ENCODE measurements at places on chromosomes 6 and 20.

- DNase-seq, result no peak
Measured at GRCh38 chr20:36808317-36809257, 35.0 kb upstream of the DSN1 start.

DNA sequence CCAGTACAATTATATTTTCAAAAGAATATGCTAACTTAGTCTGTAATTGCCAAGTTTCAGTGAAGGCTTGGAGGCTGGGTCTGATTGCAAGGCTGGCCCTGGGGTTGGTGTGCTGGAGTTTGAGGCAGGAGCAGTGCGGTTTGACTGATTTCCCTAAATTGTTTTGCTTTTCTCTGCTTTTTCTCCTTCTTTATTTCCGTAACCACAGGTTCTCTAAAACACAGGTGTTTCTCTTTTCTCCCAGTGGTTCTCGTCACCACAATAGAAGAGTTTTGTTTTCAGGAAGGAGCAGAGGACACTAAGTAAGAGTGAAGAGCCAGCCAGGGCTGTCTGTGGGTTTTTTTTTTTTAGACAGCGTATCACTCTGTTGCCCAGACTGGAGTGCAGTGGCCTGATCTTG lies 8.2 kb upstream of the SNX9 start:
- DNase-seq, result no peak

DNA sequence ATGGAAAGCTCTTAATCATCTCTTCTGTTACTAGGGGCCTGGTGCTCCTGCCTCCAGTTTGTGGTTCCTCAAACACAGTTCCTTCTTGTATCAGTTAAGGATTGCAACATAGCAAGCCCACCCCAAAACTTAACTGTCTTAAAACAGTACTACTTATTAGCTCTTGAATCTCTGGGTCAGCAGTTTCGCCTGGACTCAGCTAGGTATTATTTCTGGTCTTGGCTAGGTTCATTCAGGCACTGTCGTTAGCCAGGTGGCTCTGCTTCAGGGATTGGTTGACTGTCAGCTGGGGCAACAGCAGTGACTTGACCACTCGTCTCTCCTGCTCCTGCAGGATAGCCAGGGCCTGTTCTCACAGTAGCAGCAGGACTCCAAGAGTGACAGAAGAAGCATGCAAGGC lies 30.0 kb upstream of the RALY start:
- DNase-seq, result no peak

GRCh38 chr20:40173872-40174271 lies 515.2 kb downstream of the MAFB start:
- no peak for DNase-seq

DNA sequence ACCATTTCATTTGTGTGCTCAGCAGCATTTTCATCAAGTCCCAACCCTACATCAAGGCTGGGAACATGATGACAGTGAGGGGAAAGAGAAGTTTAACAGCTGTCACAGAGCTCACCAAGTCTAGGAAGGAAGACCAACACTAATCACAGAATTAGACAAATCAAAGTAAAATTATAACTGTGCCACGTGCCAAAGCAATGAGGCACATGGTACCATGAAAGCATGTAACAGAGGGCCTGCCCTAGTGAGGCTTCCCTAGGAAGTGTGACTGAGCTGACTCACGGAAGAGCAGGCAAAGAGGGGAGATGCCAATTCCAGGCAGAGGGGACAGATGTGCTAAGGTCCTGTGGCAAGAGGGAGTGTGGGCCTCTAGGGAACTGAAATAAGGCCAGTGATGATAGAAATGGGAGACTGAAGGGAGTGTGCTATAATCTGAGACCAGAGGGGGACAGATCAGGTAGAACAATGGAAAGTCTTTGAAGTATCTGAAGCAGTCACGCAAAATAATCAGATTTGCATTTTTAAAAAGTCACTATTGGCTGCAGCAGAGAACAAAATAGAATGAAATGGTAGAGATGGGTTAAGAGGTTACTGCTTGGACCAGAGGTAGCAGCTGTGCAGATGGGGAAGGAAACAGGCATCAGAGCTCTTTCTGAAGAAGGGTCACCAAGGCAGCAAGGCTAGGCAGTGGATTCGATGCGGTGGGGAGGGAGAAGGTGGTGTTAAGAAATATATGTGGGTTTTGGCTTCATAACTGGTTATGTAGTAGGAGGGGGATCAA lies 86.8 kb downstream of the GPR6 start:
- no peak for DNase-seq

- DNase-seq, result peak; percentile 18
Measured at GRCh38 chr20:38692436-38693411, 31.6 kb upstream of the SLC32A1 start.

- DNase-seq, result no peak
Measured at GRCh38 chr6:42689371-42689770, 33.0 kb downstream of the PRPH2 start.

GRCh38 chr20:22106308-22106938 lies 401.0 kb downstream of the PAX1 start:
- no peak for DNase-seq

GRCh38 chr6:40588480-40588879 lies 1.3 kb upstream of the LRFN2 start:
- no peak for DNase-seq

GRCh38 chr6:47836639-47837038 lies 54.8 kb downstream of the OPN5 start:
- DNase-seq, result no peak
